Activated T-cell treated with anti-CD3 and anti-CD28 coated beads for 24 hours (primary cell): ENCODE measurements at places on chromosomes 1 and 21.

DNA sequence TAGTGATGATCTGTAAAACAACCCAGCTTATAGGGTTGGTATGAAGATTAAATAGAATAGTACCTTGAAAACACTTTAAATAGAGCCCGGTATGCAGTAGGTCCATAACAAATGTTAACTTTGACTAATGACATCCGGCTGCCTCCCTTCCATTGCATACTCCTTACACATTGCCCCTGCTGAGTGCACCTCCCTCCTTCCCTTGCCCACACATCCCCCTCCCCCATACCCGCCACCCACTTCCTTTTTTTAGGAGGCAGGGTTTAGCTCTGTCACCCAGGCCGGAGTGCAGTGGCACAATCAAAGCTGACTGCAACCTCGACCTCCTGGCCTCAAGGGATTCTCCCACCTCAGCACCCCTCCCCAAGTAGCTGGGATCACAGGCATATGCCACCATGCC is 24.4 kb upstream of the ZC3H12A start:
- DNase-seq = peak; percentile 16

GRCh38 chr1:15420853-15421465 is 11.3 kb downstream of the EFHD2 start:
- no peak for DNase-seq

DNA sequence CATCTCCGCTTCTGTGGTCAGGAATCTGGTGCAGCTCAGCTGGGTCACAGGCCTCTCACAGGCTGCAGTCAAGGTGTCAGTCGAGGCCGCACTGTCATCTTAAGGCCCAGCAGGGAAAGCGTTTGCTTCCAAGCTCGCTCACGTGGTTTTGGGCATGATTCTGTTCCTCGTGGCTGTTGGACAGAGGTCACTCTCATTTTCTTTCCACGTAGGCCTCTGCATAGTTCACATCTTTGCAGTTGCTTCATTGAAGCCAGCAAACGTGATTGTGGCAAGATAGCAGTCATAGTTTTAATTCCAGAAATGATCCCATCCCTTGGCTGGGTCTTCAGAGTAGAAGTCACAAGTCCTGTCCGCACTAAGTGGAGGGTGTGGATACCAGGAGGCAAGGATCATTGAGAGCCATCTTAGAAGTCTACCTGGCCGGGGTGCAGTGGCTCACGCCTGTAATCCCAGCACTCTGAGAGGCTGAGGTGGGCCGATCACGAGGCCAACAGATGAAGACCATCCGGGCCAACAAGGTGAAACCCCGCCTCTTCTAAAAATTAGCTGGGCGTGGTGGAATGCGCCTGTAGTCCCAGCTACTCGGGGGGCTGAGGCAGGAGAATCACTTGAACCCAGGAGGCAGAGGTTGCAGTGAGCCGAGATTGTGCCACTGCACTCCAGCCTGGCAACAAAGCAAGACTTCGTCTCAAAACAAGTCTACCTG is 24.5 kb downstream of the NECAP2 start:
- DNase-seq = no peak

GRCh38 chr1:15055736-15056415 is 97.7 kb upstream of the TMEM51 start:
- DNase-seq = no peak

GRCh38 chr1:13754510-13755103 is 54.6 kb downstream of the PRDM2 start:
- no peak for DNase-seq
